ENCODE measurements at places on chromosomes 4 and X.

DNA sequence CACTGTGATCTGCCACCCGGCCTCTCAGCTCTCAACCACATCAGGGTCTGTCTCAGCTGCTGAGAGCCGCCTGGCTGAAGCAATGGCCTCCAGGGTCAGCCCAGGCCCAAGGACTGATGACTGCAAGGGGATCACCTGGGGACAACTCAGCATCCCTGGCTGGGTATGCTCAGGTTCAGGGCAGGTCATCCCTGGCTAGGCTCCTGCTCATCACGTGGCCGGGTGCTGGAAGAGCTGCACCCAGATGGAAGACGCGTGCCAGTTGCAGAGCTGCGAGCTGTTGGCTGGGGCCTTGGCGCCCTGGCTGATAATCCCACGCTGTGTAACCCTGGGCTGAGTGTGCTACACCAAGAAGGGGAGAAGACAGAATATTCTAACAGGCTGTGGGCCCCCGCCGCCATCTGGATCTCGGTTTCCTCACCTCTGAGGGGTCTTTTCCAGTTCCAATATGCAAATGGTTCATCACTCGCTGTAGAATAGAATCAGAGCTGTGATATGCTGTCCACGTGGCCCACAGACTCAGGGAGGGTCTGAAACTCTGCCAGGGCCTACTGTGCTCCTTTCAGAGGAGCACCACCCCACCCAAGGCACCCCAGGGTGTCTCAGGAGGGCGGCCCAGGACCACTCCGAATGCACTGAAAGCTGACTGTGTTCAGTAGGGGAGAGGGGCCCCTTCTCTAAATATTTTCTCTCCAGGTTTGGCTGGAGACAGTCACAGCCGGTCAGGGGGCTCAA, 338.8 kb downstream of the BCOR start:
- no peak for DNase-seq

DNA sequence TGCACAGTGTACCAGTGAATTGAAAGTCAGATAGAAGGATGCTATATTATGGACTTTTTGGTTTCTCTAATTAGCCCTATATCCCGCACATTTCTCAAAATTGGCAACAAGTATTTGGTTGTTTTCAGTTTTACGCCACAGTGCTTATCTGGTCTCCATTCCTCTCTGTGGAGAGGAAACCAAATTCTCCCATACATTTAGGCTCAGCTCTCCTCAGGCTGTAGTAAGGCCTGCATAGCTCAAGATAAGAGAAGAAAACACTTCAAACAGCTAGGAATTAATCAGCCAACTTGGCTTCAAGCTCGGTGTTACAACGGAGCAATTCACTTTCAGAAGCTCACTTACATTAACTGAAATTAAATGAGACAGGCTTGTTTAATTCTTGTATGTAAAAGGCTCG, 263.2 kb downstream of the PDHA2 start:
- DNase-seq = no peak

DNA sequence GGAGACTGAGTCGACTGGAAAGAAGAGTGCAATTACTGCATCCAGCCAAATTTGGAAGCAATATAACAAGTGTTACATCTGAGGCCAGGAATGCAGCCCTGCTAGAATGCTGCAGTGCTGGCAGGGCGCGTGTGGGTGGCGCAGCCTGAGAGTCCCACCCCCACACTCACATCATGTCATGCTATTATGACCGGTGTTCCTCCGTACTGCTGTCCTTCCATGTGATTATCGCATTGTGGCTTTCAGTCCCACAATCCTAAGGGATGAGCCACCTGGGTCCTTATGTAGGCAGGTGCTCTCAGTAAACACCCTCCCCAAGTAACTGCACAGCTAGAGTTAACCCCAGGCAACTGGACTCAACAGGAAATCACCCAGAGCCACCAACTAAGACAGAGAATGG, 122.6 kb upstream of the CPEB2 start:
- peak; percentile 50 for DNase-seq

DNA sequence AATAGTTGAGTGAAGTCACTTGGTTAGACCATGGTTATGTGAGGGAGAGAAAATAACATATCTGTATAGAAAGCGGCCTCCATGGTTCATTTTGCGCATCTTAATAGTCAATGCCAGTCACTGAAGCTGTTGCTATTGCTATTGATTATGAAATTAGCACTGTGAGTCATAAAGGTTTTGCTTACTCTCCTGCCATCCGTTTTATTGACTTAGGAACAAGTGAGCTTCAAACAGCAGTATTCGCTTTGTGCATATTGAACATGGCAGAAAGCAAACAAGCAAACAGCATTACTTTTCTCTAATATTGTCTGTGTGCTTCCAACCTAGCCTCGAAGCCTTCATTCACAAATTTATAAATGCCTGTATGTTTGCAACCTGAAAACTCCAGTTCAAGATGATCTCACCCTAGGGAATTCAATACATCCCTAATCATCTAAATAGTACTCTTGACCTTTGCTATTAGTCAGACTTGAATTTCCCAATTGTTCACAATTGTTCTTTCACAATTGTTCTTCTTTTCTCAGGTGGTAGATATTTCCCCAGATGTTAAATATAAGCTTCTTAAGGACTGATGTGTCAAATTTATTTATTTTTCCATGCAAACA, 55.9 kb upstream of the GABRA2 start:
- peak; percentile 18 for DNase-seq

GRCh38 chrX:36198575-36198974, 279.0 kb downstream of the CFAP47 start:
- DNase-seq = no peak

DNA sequence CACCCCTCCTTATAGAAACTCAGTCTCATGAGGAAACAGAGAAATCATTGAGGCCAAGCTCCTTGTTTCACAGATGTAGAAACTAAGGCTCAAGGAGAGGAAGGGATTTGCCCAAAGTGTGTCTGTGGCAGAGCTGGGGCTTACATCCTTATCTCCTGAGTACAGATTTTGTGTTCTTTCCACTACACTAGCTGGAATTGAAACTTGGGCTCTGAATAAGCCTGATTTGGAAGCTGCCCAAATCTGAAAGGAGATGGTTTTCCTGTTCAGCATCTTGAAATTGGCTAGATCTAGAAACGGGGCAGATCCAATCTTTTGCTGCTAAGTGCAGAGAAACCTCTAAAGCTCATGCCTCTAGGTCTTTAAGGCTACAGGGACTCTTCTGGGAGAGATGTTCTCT, 24.3 kb downstream of the AWAT2 start:
- no peak for DNase-seq
